ENCODE measurements at places on chromosomes 1 and 21. TPM values are rescaled to one million over a fixed set of nuclear protein-coding genes. Genes with fewer than 3 reads are reported as not detected.

GRCh38 chr1:6989212-6990159 is 204.2 kb downstream of the CAMTA1 start:
- no peak overlapping the region for H3K27ac ChIP-seq
- no peak for DNase-seq
- no peaks in the 10 kb centered on the region for H3K36me3 ChIP-seq
- H3K4me1 ChIP-seq, result no peaks in the 10 kb centered on the region
- H3K27me3 ChIP-seq, result no peaks in the 10 kb centered on the region

- peaks cover 2% of the 10 kb centered on the region for H3K36me3 ChIP-seq
- no peak for DNase-seq
- H3K27ac ChIP-seq, result no peak overlapping the region
- no peak overlapping the region for H3K4me3 ChIP-seq
- no peaks in the 10 kb centered on the region for H3K27me3 ChIP-seq
These were observed 5.8 kb upstream of the IKBKE start for GRCh38 chr1:206464456-206464964.

The INTS11 gene
- 94.9 TPM for polyA plus RNA-seq

The GCSAML gene
- polyA plus RNA-seq, result 0.18 TPM
